ENCODE measurements at places on chromosomes 6 and 20.

GRCh38 chr6:16244446-16244845, 6.1 kb downstream of the GMPR start:
- no peak for DNase-seq

GRCh38 chr6:36443471-36444428, 950 bp downstream of the KCTD20 start:
- DNase-seq, result no peak

DNA sequence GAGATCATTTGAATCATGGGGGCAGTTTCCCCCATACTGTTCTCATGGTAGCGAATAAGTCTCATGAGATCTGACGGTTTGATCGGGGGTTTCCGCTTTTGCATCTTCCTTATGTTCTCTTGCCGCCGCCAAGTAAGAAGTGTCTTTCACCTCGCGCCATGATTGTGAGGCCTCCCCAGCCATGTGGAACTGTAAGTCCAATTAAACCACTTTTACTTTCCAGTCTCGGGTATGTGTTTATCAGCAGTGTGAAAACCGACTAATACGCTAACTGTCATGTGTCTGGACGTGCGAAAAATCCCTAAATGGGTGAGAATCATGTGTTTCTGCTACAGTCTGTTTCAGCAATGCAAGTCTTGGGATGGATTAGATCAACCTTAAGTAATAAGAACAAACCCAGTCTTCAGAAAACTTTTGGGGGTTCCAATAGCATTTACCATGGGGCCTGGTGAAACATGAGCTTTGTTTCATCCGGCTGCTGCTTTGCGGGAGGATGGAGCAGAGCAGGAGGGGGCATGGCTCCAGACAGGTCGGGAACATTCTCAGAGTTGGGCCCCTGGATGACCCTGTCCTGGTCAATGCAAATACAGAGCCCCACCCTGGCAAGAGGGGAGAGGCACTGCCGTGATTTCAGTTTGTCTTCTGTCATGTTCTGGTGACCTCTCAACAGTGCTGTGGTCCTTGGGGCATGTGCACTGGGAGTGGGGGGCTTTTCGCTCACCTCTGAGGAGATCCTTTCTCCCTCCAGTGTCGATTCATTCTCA, 41.5 kb downstream of the CTCFL start:
- no peak for DNase-seq

DNA sequence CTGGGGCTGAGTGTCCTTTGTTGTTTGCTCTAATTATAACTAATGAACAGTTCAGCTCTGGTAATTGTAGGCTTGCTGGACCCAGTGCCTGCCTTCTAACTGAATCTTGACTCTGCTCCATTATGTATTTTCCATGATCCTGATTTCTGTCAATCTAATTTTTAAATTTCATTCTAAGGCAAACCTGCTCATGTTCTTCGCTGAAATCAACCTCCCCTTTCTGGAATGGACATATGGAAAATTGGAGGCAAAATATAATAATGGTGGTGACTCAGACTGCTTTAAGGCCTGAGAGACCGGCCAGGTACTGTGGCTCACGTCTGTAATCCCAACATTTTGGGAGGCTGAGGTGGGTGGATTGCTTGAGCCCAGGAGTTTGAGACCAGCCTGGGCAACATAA, 182.7 kb upstream of the AKAP12 start:
- DNase-seq, result no peak

- DNase-seq, result no peak
These were observed 23.4 kb downstream of the RRBP1 start for GRCh38 chr20:17658648-17658993.

- no peak for DNase-seq
These were observed 800 bp upstream of the DYNLT1 start for GRCh38 chr6:158645064-158646022.

DNA sequence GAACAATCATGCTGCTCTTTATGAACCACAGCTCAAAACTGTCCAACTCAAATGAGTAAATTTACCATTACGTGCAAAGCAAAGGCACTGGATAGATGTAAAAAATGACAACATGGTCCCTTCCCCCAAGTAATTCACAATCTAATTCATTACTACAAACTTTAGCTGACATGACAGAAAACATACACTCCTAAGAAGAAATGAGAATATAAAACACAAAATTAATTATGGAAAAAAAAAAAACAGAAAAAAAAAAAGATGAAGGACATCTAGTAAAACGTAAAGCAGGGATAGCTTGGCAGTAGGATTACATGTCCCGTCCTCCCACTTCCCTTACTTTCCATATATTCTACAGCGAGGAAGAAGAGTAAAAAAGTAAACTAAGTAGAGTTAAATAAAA, 5.7 kb downstream of the TUBE1 start:
- DNase-seq, result no peak

- DNase-seq, result no peak
These were observed 15.2 kb downstream of the FOXP4 start for GRCh38 chr6:41561416-41561815.

DNA sequence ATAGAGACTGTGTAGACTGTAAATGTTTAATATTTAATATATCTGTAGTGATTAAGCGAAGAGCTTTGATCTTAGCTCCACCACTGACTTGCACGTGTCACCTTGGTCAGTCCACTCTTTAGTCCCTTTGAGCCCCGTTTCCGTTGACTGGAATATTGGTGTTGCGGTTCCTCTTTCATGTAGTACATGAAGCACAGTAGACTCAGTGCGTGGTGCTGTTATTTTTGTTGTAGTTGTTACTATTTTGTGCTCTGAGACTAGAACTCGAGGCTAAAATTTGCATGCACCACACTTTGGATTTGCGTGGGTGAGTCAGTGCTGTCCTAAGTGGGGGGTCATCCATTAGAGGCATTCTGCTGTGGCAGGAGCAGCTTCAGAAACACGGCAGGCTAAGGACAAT, 291.4 kb downstream of the QKI start:
- DNase-seq, result no peak

- no peak for DNase-seq
These were observed 43.3 kb downstream of the SOX4 start for GRCh38 chr6:21636876-21637275.

- DNase-seq, result no peak
These were observed 108.3 kb downstream of the CARMIL1 start for GRCh38 chr6:25387483-25387882.

DNA sequence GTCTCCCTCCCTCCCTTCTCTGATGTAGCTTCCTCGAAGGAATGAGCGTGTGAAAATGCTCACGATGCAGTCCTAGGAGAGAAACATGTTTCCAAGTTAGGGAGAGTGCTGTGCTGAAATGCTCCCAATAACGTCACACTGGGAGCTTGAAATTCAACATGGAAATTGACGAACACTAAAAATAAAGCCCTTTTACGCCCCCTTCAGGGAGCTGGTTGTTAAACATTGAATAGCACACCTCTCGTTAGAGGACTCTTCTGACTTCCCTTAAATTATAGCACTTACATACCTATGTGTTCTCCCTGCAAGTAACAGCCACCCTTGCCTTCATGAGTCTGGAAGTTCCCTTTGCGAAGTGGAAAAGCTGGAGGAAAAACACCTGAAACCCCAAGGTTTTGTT, 88.6 kb downstream of the BFSP1 start:
- DNase-seq, result no peak

DNA sequence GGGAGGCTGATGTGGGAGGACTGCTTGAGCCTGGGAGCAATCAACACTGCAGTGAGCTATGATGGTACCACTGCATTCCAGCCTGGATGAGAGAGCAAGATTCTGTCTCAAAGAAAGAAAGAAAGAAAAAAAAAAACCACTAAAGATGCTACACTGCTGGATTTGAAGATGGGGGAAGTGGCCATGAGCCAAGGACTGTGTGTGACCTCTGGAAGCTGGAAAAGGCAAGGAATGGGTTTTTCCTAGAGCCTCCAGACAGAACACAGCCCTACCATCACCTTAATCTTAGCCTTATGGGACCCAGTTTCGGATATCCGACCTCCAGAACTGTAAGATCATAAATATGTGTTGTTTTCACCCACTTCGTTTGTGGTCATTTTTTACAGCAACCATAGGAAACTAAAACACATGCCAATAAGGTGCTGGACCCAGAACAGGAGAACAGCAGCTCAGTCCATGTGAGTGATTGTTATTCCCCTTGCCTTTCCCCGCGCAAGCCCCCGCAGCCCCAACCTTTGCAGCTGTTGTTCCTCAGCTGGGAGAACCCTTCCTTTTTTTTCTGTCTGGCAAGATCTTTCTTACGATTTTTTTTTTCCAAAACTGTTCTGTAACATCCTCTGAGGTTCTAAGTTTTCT, 11.1 kb upstream of the VAPB start:
- DNase-seq, result no peak

DNA sequence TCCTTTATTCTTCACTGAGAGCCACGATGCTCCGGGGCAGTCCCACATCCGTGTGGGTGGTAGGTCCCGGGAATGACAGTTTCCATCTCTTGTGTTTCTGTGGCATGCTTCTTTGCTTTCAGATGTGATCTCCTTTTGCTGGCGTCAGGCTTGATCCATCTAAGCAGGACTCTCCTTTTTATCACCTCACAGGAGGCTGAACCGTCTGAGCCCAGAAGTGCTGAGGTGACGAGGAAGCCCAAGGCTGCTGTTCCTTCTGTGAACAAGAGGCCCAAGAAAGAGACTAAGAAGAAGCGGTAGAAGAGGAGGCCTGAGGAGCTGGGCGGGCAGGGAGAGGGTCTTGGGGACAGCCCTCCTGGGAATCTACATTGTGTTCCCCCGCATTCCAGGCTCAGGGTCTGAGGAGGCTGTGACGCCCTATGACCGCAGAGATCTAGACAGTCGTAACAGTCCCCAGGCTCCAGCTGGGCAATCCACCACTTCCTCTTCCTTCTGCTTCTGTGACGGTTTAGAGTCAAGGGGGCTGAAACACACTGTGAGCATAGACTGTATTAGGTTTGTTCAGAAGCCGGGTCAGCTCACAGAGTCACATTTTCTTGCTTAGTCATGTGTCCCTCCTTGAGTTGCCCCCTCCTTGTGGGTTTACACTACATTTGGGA, 26.8 kb downstream of the MANBAL start:
- no peak for DNase-seq

GRCh38 chr6:16759181-16759645, 2.0 kb downstream of the ATXN1 start:
- no peak for DNase-seq

GRCh38 chr6:130212215-130212874, 10.4 kb downstream of the SAMD3 start:
- no peak for DNase-seq

- no peak for DNase-seq
These were observed 35.3 kb downstream of the ESR1 start for GRCh38 chr6:151842816-151843215.

- DNase-seq, result no peak
These were observed 7.7 kb downstream of the BRPF3 start for GRCh38 chr6:36204068-36204753.

GRCh38 chr6:165820407-165820806, 157.4 kb upstream of the PDE10A start:
- no peak for DNase-seq

DNA sequence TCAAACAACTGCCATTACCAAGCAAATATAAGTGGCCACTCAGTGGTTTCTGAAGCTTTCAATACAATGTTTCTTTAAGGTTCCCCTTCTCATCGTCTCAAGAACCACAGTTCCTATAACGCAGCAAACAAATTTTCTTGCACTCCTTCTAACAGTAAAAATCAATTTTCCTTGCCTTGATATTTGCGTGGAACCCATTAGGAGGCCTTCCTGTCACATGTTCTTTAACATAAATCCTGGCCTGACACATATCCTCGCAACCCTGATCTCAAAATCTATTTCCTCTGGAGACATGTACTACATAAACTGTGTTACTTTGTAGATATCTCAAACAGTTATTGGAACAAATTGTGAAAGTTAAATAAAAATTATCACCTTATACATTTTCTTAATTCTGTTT, 65.9 kb upstream of the MANEA start:
- no peak for DNase-seq

DNA sequence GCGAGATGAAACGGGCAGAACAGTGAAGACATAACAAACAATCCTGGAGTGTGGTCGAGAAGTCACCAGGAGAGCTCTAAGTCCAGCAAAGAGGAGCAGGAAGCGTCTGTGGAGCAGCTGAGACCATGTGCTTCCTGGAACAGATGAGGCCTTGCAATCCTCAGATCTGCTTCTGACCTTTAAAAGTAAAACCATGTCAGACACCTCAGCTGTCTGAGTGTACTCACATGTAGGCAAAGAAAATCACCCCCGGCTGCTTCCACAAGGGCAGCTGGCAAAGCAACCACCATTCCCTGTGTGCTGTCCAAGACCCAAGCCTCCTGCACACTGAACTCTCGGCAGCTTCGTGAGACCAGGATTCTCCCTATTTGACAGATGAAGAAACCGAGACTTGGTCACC, 76.6 kb downstream of the EDN3 start:
- DNase-seq, result no peak

- DNase-seq, result no peak
These were observed 39.2 kb downstream of the ZC3H12D start for GRCh38 chr6:149445573-149445972.

GRCh38 chr20:20747298-20747697, 34.9 kb upstream of the RALGAPA2 start:
- DNase-seq, result no peak

- no peak for DNase-seq
These were observed 2.0 kb downstream of the NCOA3 start for GRCh38 chr20:47503685-47504084.
